ENCODE measurements at places on chromosomes 16 and 17.

DNA sequence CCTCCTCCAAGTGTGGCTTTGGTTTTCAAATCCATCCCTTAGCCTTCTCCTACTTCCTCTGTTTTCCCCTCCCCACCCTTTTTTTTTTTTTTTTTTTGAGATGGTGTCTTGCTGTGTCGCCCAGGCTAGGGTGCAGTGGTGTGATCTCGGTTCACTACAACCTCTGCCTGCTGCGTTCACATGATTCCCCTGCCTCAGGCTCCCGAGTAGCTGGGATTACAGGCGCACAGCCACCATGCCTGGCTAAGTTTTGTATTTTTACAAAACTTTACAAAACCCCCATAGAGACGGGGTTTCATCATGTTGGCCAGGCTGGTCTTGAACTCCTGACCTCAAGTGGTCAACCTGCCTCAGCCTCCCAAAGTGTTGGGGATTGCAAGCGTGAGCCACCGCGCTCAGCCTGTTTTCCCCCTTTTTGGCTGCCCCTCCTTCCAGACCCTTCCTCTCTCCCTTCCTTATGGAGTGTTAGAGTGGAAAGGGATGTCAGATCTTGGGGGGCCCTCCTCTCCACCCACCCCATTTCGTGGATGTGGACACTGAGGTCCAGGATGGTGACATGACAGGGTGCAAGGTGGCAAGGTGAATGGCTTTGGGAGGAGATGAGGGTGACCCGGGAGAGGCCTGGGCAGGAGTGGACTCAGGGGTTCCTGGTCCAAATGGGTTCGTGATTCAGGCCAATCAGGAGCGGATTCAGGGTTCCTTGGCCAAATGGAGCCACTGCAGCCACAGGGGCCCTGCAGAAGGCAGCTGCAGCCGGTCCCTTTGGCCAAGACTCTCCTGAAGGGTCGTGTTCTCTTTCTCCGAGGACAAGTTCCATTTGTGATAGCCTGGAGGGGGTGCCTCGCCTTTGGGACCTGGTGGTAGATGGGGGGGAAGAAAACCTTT is 4.8 kb downstream of the ABCC1 start:
- no peak for DNase-seq

GRCh38 chr17:45248132-45248957 is 13.5 kb downstream of the SPATA32 start:
- DNase-seq = peak; percentile 84

GRCh38 chr16:20944861-20945574 is 44.4 kb downstream of the LYRM1 start:
- DNase-seq = peak; percentile 25

DNA sequence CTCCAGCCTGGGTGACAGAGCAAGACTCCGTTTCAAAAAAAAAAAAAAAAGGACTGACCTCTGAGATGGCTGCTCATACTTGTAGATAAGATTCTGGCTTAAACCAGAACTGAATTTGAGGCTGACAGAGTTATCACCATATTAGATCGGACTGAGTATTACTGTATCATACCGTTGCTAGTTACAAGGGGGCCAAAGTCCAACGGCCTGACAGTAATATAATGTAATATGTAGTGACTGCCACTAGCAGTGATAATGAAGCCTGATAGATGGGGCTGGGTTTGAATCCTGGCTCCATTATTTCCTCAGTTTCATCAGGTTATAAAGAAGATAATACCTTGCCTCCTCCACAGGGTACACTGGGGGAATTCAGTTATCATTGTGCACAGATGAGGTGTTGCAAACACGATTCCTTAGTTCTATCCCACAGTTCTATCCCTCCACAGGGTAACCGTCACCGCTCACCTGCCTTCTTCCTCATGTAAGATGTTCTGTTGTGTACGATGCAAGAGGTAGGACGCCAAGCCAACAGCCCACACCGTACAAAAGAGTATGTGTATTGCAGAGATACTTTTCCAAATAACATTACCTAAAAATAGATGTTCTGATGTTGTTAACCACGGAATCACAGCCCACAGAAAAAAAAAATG is 5.2 kb downstream of the TMEM220 start:
- no peak for DNase-seq

- DNase-seq = peak; percentile 65
Measured at GRCh38 chr17:80866050-80866793, 125.4 kb upstream of the CHMP6 start.

- no peak for DNase-seq
Measured at GRCh38 chr17:57288040-57288772, 31.9 kb downstream of the MSI2 start.

GRCh38 chr16:53865494-53865863 is 161.5 kb downstream of the FTO start:
- no peak for DNase-seq

DNA sequence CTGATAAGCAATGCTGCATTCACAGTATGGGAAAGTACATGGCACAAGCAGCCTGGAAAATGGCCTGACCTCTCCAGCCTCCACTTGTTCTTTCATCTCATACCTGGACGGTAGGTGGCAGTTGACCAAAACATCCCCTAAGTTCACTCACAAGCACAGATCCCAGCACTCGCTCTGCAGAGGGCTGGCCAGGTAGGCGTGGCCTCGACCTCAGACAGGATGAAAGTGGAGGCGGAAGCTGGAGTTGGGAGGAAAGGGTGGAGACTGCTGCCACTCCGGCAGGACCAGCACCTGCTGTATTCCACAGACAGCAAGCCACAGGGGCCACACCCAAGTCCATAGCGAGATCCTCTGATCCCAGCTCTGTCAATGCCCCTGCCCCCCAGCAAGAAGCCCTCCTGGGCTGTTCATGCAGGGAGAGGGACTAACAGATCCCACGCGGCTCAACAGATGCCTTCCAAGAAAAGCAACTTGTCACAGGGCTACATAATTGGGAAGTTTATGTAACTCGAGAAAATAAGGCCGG is 31.3 kb downstream of the ZCCHC14 start:
- DNase-seq = no peak

- no peak for DNase-seq
Measured at GRCh38 chr16:959232-960040, 11.3 kb downstream of the LMF1 start.

DNA sequence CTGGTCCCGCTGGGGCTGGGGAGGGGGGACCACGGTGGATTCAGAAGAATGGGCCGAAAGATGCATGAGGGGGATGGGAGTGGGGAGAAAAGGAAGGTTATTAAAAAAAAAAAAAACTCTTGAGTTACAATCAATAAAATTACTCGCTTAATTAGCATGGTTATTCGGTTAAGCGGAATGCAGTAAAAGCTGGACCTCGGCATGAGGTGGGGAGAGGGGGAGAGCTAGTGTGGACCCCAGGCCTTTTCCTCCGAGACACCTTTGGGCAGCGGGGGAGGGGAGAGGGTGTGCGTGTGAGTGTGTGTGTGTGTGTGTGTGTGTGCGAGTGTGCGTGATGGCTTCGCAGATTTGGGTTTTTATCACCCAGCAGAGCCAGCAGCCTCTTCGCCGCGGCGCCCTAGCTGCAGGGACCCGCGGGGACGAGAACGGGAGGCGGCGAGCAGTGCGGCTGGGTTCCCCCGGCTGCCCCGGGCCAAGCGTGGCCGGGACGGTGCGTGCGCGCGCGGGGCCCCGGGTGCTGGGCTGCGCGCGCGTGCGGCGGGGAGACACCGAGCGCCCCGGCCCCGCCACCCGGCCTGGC is 3.7 kb downstream of the BAHCC1 start:
- no peak for DNase-seq

GRCh38 chr17:78535273-78536197 is 41.7 kb downstream of the DNAH17 start:
- DNase-seq = peak; percentile 16

DNA sequence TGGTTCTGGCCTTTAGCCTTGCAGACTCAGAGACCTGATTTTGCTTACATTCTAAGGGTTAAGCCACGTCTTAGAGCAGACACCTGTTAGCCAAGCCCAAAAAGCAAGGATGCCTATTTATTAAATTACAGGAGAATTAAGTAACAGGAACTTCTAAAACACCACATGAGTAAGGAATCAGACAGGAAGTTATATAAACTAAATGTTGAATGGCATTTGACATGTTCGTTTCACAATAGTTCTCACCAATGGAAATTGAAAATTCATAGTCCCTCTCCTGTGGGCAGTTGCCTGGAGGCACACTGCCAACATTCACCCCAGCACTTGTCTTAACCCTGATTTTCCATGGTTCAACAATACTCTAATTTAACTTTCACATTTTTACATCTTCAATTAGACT is 9.0 kb downstream of the KRTAP9-7 start:
- DNase-seq = no peak

DNA sequence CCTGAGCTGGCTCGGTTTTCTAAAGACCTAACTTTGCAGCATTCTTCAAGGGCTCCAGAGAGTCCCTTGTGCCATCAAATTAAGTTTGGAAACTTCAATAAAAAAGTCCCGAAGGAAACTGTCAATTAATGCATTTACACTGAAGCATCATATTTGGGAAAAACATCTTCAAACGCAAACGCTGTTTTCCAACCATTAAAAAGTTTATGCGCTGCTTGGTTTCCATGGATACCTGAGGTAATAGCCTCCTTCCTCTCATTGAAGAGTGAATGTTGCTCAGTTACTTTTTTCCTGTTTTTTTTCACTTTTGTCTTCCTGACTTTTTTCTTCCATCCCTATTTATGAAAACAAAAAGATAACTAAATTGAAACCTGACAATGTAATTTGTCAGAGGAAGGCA is 399.1 kb downstream of the MAF start:
- DNase-seq = no peak

- DNase-seq = no peak
Measured at GRCh38 chr17:63173450-63173849, 207.4 kb downstream of the TANC2 start.

- no peak for DNase-seq
Measured at GRCh38 chr17:81931189-81931556, 3.6 kb upstream of the MAFG start.

DNA sequence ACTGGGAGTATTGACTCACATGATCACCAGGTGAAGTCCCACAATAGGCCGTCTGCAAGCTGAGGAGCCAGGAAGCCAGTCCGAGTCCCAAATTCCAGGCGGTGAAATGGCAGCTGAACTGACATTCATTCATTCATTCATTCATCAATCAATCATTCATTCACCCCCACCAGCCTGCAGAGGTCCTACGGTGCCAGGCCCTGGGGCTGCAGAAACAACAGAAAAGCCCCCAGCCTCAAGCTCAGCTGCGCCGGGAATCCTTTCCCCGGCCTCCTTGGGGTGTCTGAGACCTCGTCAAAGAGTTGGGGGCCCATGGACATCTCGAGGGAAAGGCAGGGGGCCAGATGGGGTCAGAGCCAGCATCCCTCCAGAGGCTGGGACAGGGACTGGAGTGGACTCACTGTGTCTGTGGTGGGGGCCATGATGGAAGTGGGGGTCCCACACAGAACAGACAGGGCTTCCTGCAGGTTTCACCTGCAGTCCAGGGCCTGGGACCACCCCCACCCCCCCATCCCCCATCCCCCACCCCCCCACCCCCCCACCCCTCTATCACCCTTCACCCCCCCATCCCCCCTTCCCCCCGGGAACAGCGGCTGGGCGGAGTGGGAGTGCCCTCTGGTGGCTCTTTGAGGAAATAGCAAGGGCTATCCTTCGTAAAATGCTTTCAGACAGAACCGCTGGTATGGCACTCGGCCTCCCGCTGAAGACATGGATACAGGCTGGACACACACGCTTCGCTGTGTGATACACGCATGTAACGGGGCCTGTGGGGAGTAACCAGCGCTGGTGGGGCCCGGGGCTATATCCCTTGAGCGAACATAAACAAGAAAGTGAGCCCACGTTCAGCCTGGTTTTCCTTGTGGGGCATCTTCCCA is 8.5 kb upstream of the ZC3H18 start:
- DNase-seq = peak; percentile 69

GRCh38 chr17:57991537-57991936 is 3.5 kb upstream of the VEZF1 start:
- no peak for DNase-seq

GRCh38 chr16:49283376-49284049 is 1.9 kb upstream of the CBLN1 start:
- DNase-seq = no peak

DNA sequence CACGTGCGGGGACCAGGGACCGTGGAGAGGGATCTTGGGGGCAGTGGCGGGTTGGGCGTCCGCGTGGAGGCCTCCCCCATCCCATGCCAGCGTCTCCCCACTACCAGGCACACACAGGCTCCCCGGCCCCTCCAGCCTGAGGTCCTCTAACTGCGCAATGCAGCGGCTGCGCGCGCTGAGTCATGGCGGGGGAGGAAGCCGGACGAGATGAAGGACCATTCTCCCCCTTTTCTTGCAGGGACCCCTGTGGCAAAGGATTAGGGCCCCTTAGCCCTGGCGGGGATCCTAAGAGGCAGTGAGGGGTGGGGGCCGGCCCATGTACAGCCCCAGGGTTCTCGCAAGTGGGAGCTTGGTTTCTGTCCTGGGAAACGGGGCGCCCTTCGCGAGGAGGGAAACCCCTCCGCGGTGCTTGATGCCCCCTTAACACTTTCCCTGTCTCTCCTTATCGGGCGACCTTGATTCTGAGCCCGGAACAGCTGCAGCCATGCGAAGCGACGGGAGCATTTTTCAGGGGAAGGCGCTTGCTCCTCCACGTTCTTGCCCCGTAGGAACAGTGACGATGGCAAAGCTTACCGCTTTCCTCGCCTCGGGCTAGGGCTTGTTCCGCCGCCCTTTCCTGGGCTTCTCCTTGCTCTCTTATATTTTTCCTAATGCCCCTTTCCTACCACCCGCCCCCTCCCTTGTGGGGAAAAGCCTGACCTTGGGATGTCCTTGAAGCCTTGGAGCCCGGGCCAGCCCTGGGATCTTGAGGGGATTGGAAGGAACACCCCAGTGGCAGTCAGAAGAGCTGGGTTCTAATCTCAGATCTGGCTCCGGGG is 592 bp downstream of the ALDOA start:
- DNase-seq = no peak

DNA sequence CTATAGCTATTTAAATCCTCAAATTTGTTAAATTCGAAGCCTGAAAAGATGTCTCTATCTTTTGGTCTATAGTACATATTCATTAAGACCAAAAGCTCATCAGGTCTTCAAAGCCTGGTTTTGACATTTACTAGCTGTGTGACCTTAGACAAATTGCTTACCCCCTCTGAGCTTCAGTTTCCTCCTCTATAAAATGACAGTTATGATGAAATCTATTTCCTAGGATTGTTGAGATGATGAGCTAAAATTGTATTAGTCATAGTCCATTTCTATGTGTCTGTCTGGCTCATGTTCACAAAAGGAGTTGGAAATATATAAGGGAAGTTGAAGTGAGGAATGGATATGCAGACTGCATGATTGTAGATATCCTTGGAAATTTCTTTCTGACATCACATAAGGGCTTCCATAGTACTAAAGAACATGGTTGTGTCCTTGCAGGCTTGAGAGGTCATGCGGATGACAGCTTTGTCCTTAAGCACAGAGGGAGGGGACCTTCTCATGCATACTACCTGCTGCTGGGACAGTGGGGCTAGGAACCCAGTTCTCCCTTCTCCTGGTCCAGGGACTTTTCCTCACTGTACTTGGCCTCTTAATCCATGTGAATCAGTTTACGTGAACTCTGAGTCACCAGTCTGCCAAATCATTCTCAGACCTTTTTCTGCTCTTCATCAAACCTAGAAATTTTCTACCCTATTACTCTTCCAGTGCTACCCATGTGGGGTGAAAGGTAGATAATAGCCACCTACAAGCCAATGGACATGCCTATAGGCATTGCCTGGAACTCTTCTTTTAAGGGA is 487.5 kb upstream of the SALL1 start:
- no peak for DNase-seq

GRCh38 chr17:61388561-61389356 is 10.9 kb upstream of the TBX2 start:
- no peak for DNase-seq

GRCh38 chr17:7459961-7460545 is 15.2 kb downstream of the CHRNB1 start:
- no peak for DNase-seq

Measured in CD4-positive, alpha-beta T cell treated with Interleukin-10 for 1 hour (primary cell).